ENCODE measurements at places on chromosomes 13 and 19. TPM values are rescaled to one million over a fixed set of nuclear protein-coding genes. Genes with fewer than 3 reads are reported as not detected.

Gene PDE4C
- total RNA-seq: 5.4 TPM

Gene AMER2
- total RNA-seq: 1.1 TPM

DNA sequence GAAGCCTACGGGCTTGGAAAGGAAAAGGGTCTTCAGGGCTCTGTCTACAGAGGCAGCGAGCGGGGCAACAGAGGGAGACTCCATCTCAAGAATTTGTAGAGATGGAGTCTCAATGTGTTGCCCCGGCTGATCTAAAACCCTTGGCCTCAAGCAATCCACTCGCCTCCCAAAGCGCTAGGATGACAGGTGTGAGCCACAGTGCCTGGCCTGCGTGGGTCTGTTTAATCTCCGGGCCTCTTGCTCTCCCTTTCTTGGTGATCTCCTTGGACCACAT lies 8.1 kb downstream of the RPS9 start:
- DNase-seq: no peak

GRCh38 chr13:91112201-91112923 lies 235.1 kb upstream of the MIR17HG start:
- DNase-seq: no peak

GRCh38 chr19:17495639-17496296 lies 15.7 kb upstream of the PGLS start:
- no peak for DNase-seq

DNA sequence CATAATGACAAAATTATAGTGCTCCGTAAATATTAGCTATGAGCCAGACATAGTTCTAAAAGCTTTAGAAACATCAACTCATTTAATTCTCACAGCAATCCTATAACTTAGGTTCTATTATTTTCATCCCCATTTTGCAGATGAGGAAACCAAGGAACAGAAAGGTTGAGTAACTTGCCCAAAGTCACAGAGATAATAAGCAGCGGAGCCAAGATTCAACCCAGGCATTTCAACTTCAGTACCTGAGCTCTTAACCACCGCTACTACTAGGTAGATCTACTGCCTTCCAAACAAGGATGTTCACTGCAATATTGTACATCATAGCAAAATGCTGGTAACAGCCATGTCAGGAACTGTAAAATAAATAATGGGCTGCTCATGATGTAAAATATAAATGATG lies 39.9 kb downstream of the ELF1 start:
- no peak for DNase-seq

- no peak for DNase-seq
Observed at GRCh38 chr19:35143818-35144217, 763 bp downstream of the FXYD7 start.

Gene SYNGR4
- total RNA-seq: not detected

DNA sequence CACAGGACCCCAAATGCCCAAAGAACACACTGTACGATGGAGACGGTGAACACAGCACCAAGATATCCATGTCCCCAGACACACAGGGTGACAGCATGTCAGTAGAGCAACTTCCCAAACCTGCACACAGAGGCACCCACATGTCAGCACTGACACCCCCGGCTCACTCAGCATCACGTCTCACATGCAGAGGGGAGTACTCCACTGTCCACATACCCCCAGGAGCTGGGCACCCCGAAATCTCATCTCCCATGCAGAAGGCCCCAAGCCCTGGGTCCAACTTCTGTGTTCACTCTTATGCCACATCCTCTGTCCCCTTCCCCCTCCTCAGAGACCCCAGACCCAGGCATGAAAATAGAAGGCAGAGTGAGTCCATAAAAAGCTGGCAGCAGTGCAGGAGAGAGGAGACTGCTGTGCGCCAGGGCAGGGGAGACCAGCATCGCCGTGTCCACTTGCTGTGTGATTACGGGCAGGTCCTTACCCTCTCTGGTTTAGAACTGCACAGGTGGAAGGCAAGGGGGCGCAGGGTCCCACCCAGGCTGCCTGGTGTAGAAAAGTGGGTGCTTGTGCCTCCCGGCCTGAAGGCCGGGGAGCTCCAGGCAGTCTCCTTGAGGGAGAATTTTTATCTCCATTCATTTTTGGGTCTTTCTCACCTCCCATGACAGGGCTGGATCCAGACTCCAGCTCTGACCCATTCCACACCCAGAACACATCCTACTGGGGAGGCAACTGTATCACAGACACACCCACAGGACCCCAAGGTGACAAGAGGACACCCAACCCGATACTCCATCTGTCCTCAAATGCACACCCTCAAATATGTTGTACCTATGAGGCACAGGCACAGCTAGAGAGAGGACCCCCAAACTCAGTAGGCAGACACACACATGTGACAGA lies 17.0 kb downstream of the ERFL start:
- no peak for DNase-seq

DNA sequence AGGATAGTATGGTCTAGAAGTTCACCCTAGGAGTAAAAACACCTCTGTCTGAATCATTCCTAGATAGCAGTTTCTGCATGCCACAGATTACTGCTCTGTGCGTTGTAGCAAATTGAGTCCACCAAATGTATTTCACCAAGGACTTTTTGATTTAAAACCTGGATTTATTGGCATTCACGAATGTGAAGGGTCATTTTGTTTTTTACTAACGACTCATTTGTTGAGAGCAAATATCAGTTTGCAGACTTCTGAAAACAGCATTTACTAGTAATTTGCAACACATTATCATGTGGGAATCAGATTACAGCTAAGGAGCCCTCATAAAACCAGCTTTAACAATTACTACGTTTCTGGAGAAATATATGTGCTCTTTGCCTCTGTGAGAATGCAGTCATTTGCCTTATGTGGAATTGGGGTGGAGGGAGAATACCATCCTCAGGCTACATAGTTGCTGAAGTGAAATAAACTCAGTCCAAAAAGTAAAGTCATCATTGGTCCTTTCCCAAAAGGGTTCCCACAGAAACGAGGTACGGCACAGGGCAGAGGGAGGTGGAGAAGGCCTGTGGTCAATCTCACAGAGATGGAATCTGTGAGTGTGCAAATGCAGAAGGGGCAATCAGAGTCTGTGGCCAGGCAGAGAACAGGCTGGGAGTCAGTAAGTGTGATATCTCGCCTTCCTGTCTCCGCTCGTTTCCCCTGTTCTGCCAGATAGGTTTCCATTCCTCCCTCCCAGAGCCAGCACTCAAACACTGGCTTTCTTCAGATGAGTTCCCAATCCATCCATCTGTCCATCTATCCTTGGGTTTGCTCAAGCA lies 63.1 kb downstream of the DLEU7 start:
- DNase-seq: no peak
